Brain (organoid and tissue), 16 donors: ENCODE measurements at places on chromosomes 4 and X. TPM values are rescaled to one million over a fixed set of nuclear protein-coding genes. Genes with fewer than 3 reads are reported as not detected.

DNA sequence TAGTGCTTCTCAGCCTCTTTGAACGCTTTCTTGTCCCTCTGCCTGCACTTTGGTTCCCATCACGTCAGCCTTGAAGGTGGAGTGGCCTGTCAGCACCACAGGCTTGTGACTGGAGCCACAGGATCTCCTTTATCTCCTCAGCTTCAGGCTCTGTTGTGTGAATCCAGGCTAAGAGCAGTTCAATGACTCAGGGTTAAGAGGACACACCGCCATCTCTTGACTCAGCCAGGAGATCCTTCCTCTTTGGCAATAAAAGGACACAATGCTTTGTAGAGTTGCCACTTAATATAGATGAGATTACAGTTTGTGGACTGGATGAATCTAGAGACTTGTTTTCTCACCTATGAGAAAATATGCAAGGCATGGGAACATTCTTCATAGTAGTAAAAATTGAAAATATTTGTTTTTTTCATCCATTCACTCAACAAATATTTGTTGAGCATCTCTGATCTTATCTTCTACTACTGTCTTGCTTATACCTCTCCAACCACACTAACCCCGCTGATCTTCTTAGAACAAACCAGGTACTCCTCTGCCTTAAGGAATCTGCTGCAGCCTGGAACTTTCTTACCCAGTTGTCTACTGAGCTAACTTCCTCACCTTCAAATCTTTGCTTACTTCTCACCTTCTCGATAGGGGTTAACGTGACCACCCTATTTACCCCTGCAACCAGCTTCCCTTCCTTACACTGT, 62.3 kb downstream of the UCHL1 start:
- DNase-seq = no peak

- DNase-seq = no peak
These were observed 97.3 kb downstream of the PALLD start for GRCh38 chr4:168594121-168594520.

DNA sequence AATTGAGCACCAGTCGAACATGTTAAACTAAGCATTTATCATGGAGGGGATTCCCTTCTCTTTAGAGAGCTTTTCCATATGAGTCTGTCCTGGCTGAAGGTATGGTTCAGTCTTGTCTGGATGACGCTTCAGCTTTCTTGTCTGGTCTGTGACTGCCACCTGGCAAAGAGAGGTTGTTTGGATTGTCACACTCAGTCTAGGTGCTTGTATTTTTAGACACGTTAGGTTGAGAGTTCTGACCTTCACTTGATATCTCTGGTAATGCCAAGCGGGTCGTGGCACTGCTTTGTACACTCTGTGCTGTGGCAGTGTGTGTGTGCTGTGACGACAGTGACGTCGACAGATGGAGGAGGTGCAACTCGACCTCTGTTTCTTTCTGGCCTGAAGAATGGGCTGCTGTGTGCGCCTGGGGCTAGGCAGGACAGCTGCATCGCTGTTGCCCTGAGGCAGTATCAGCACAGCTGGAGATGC, 12.6 kb downstream of the NOCT start:
- no peak for DNase-seq

DNA sequence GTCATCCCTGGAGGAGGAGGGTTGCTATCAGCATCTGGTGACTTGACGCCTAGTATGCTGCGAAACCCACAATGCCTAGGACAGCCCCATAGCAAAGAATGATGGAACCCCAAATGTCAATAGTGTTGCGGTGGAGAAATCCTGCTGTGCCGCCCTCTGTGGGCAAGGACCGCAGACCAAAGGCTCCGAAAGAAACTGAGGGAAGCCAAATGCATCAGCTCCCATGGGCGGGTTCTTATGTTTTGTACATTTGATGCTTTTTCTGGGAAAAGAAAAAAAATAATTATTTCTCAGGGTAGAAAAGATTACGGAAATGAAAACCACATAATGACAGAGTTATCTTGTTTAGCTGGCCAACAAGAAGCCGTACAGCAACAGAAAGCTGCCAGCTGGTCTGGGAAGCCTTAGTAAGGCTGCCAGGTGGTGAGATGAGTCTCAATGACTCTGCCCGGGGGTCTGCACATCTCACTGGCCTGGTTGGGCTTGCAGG, 95.0 kb upstream of the TBL1X start:
- DNase-seq = no peak

DNA sequence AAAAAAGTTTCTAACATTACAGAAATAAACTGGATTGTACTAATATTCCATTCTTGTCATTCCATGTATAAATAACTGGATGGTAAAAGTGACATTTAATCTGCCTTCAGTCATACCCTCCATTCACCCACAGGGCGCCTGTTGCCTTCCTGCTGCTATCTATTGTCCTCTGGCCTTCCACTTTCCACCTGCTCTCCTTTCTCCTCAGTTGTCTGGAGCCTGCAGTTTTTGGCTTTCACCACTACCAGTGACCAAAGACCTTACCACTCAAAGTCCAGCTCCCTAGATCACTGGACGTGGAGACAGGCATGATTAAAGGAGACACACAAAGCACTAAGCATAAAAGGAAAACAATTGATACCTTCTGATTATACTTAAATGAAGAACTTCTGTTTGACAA, 46.2 kb upstream of the NHS start:
- DNase-seq = no peak

DNA sequence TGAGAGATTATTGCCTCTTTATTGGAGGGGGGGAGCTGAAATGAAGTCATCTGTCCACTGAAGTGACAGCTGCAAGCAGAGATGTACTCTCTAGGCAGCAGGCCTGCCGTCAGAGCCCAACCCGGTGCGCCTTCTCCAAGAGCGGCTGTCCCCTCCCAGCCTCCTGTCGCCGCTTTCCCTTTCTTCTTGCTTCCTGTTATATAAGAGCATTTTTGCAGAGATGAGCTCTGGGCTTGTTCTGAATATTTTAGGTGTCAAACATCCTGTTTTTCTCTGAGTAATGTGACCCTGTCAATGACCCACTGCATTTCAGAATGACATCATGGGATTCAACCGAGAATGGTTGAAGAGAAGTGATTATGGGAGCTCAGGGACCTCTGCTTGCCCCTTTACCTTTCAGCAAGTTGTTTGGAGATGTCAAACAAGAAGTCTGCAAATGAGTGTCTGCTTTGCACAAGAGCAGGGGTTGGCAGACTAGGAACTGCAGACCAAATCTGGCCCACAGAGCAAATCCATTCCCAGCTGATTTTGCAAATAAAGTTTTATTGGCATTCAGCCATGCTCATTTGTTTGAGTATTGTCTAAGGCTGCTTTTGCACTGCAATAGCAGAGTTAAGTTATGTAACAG, 79.9 kb downstream of the SLC9A6 start:
- peak; percentile 32 for DNase-seq

- no peak for DNase-seq
These were observed 106.1 kb downstream of the GALNTL6 start for GRCh38 chr4:171919314-171919713.

- no peak for DNase-seq
These were observed 523.4 kb downstream of the ADGRL3 start for GRCh38 chr4:61723492-61723891.

- no peak for DNase-seq
These were observed 83.8 kb upstream of the C1QTNF7 start for GRCh38 chr4:15344041-15344440.

GRCh38 chrX:3550160-3550751, 163.2 kb downstream of the PRKX start:
- DNase-seq = peak; percentile 2

GRCh38 chr4:83440899-83441298, 14.7 kb downstream of the HELQ start:
- no peak for DNase-seq

- no peak for DNase-seq
These were observed 92.0 kb downstream of the WWC2 start for GRCh38 chr4:183190900-183191527.

- no peak for DNase-seq
These were observed 23.8 kb downstream of the SLC9B2 start for GRCh38 chr4:103052779-103053178.

- no peak for DNase-seq
These were observed 194.7 kb downstream of the DTHD1 start for GRCh38 chr4:36476135-36476534.

DNA sequence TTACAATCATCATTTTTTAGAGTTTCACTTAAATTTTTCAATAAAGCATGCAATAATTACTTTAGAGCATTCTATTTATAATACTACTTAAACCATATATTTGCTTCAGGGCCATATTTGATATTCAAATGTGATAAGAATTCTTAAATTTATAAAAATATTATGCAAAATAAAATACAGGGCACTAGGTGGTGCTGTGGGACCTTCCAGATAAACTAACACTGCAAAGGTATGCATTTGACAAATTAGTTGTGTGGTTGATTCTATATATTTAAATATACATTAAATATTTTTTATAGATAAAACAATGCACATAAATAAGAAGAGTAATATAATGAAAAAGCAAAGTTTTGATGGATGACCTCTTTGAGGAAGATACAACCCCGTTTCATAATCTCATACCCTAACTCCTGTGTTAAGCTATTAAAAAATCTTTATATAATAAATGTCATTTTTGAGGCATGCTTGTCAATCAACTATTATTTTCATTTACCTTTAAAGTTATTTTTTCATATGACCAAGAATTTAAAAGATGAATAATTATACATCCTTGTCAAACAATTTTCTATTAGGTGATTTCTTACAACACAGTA, 128.4 kb downstream of the REELD1 start:
- DNase-seq = peak; percentile 48

- DNase-seq = no peak
These were observed 20.3 kb downstream of the TNIP2 start for GRCh38 chr4:2735869-2736268.

DNA sequence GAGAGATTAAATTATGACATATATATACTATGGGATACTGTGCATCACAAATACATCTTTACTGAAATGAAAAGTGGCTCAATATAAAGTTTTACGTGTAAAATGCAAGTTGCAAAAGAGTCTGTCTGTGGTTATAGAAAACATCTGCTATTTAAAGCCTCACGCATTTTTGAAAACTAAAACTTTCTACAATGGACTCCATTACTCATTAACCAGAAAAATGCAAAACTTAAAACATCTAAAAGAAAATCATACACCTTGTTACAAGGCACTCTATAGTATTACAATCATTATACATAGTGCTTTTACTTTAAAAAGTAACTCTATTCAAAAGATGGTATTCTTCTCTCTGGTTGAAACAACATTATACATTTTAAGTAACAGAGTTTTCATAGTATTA, 755.6 kb downstream of the DMD start:
- no peak for DNase-seq

DNA sequence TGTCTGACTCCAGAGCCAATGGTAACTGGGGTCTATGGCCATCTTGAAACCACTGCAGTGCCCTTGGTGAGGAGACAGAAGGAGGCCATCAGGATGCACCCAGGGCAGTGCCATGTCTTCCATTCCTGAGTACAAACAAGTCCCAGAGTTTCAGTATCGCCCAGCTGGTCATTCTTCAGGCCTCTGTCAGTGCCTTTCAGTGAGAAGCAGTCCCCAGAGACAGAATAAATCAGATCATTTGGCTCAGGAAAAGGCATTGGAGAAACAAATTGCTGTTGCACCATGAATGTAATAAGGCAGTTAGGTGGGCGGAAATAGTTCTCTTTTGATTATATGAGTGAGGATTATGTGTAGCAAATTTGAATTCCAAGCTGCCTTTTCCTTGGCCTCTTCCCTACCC, 21.3 kb downstream of the ADGRG4 start:
- DNase-seq = peak; percentile 41

DNA sequence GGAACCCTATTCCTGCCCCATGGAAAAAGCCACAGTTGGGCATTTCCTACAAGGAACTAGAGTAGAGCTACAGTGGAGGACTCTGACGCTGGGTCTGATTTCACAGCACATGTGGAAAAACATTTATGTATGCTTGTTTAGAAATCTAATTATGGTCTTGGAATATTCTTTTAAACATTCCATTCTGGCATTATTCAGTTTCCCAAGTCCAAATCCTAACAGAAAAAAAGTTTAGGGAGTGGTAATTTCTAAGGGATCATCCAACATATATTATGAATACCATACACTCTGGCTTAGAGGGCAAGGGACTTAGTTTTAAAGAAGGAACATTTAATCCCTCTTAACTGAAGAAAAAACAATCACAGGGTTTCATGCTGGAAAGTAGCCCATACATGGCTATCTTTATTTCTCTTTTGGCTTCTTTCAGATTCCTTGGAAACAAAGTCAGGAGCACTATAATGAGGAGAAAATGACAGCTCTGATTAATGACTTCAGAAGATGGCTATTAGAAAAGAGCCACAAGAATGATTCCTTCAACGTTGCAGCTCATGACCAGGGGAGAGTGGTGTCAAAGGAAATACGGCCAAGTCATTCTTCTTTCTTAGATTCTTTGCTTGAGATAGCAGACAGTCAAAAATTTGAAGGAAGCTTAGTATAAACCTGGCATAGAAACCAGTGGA, 56.1 kb downstream of the CNGA2 start:
- DNase-seq = no peak

- DNase-seq = no peak
These were observed 55.1 kb downstream of the SPATA18 start for GRCh38 chr4:52106191-52106590.

Gene ELK1
- 74.2 TPM for polyA plus RNA-seq

Gene CFAP99
- 0.71 TPM for polyA plus RNA-seq

Gene SPANXA2
- polyA plus RNA-seq = not detected

Gene CFI
- polyA plus RNA-seq = 2.2 TPM

Gene DGAT2L6
- not detected for polyA plus RNA-seq

Gene FRAS1
- polyA plus RNA-seq = 6.3 TPM

Gene PAPSS1
- polyA plus RNA-seq = 54.3 TPM

Gene DMRTC1
- polyA plus RNA-seq = 0.83 TPM

Gene SAGE1
- polyA plus RNA-seq = not detected

Gene IL2
- not detected for polyA plus RNA-seq

Gene PARM1
- polyA plus RNA-seq = 11.2 TPM
